Natural killer cell (primary cell): ENCODE measurements at places on chromosomes 1 and 21. TPM values are rescaled to one million over a fixed set of nuclear protein-coding genes. Genes with fewer than 3 reads are reported as not detected.

NR1I3 gene
- total RNA-seq: not detected

TRIM67 gene
- not detected for total RNA-seq

C1orf94 gene
- not detected for total RNA-seq

CFHR5 gene
- total RNA-seq: not detected

CA14 gene
- total RNA-seq: not detected

PADI2 gene
- total RNA-seq: 2.5 TPM

C1QC gene
- not detected for total RNA-seq

DFFA gene
- 17.5 TPM for total RNA-seq

KRTAP19-1 gene
- not detected for total RNA-seq

LDLRAD1 gene
- total RNA-seq: not detected

FGR gene
- total RNA-seq: 353 TPM

MMEL1 gene
- not detected for total RNA-seq

CELA3B gene
- total RNA-seq: not detected

ZNF670 gene
- total RNA-seq: 0.45 TPM

EDARADD gene
- total RNA-seq: 5.4 TPM

ADGRL2 gene
- total RNA-seq: not detected

OPRD1 gene
- not detected for total RNA-seq

CACHD1 gene
- total RNA-seq: not detected

MEX3A gene
- total RNA-seq: 0.14 TPM

PRKAA2 gene
- not detected for total RNA-seq

GRCh38 chr1:96424877-96425276 is 296.7 kb upstream of the PTBP2 start:
- DNase-seq: no peak

GRCh38 chr1:240455228-240455821 is 156.6 kb downstream of the GREM2 start:
- no peak for DNase-seq

DNA sequence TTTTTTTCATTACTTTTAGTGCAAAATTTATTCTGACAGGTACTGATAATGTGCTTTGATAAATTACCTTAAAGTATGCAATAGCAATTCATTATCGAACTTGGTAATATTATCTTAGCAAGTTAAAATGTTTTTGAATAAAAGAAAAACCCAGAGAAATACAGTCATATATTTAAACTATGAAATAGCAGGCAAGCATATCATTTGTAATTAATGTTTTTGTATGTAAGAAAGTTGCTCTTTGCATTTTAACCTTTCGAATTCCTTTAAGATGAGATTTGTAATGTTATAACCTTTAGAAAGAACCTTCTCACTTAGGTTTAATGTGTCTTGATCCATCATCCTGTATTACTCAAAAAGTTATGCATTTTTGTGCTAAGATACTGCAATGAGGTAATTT is 585.6 kb downstream of the PTBP2 start:
- no peak for DNase-seq

GRCh38 chr1:214384373-214385079 is 103.6 kb downstream of the SMYD2 start:
- no peak for DNase-seq

GRCh38 chr1:100795646-100795985 is 76.1 kb downstream of the VCAM1 start:
- DNase-seq: no peak

GRCh38 chr1:241225741-241226140 is 131.3 kb downstream of the RGS7 start:
- DNase-seq: no peak

DNA sequence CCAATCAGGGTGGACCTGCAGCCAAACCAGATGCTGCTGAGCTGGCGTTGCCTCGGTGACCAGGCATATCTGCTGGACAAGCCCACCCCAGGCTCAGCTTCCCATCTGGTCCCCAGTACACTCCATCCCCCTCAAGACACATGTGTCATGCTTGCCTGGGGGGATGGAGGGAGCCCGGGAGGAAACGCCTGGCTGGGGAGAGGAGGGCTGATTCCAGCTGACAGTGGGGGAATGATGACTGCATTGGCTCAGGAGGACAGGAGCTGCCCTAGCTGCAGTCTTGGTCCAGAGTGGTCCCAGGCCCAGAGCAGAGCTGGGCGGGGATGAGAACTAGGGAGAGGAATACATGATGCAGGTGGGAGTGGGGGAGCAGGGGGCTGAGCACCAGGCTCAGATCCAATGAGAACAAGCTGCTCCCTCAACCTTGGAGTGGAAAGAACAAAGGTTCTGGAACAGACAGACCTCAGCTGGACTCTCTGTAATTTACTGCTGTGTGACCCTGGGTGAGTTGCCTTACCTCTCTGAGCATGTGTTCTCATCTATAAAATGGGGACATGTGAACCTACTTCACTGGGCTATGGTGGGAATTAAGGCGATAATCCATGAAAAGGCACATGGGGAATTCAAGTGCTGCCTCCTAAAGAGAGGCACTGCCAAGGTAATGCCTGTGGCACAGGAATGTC is 23.1 kb upstream of the ECE1 start:
- no peak for DNase-seq

- DNase-seq: no peak
Measured at GRCh38 chr1:232600424-232601258, 29.3 kb downstream of the SIPA1L2 start.

DNA sequence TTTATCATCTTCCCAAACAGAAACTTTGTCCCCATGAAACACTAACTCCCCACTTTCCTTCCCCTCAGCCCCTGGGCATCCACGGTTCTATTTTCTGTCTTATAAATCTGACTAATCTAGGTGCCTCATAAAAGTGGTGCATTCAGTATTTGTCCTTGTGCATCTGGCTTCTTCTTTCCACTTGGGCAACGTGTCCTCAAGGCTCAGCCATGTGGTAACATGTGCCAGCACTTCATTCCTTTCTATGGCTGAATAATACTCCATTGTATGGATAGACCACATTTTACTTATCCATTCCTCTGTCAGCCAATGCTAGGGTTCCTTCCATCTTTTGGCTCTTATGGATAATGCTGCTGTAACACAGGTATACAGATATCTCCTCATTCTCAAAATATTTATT is 305.0 kb upstream of the RUNX1 start:
- DNase-seq: no peak

DNA sequence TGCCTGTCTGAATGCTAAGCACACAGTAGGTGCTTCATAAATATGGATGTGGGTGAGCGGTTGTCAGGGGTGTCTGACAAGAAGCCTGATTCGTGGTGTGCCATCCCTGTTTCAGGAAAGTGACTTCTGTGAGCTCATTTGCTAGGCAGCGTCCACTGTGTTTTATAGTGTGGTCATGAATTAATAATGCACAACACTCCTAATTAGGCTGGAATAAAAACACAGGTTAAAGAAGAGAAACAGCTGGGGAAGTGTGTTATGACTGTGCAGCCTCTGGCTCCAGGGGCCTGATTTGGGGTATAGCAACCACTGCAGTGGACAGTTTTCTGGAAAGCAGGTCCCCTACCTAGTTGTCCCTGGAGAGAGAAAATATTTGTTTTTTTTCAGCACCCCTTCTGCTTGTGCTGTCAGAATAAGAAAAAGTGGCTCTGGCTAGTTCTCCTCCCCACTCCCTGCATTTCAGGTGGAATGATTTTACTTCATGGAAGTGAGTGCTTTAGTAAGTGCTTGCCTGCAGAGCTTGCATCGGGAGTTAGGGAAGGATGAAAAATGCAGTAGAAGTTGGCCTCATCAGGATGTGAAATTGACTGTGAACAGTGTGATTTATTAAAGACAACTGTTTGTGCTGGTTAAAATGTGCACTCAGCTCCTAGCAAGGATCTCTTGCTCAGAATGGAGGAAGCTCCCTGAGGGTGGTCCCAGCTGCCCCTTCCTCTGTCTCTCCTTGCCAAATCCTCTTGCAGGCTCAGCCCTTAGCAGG is 333.8 kb downstream of the HHAT start:
- DNase-seq: no peak

- no peak for DNase-seq
Measured at GRCh38 chr1:243496187-243496646, 240.4 kb downstream of the SDCCAG8 start.

GRCh38 chr21:21046063-21046462 is 47.9 kb downstream of the NCAM2 start:
- DNase-seq: no peak

GRCh38 chr1:38563942-38564735 is 295.4 kb downstream of the RRAGC start:
- DNase-seq: no peak

- no peak for DNase-seq
Measured at GRCh38 chr1:150650193-150650592, 20.8 kb upstream of the ENSA start.

DNA sequence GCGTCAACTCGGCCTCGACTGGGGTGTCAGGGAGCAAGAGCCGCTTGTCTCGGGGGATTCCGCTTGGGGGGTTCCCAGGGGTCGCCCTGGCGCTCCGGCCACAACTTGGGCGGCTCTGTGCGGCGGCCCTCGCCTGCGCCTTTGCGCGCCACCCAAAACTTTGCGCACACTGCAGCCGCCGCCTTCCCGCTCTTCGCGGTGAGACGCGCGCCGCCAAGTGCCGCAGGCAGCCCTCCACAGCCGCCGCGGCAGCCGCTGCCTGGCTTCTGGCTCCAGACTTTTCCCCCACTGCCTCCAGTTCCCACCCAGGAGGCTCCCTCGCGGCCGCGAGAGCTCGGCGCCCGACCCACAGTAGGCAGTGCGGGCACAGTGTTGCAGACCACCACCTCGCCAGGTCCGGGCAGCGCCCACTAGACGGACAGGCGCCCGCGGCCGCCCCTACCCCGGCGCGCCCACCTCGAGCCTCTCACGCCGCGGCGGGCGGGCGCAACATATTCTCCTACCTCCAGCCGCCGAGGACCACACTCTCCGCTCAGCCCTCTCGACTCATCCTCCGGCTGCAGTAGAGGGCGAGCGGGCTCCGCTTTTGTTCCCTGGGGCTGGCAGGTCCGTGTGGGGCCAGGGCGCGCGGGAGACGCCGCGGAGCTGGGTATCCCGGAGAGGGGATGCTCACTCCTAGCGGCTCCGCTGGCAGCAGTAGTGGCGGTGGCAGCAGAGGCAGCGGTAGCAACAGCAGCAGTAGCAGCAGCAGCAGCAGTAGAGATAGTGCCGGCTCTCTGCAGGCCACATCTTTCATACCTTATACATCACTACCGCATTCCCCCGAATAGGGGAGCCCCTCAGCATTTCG is 296.6 kb downstream of the OMA1 start:
- no peak for DNase-seq

GRCh38 chr1:201059401-201059800 is 35.9 kb upstream of the KIF21B start:
- no peak for DNase-seq

DNA sequence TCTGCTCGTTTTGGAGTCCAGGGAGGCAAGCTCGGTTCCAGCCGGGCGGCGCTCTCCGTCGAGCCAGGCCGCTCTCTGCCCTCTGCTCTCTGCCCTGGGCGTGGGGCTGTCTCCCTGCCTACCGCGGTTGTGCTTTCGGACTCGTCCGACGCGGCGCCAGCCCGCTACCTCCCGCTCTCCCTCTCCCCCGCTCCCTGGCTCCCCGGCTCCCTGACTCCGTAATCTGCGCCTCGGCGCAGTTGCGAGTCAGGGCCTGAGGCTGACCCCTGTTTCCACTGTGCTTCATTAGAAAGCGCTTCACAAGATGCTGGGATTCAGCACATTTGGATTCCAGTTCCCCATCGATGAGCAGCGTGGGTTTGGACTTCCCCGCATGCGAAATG is 2.2 kb downstream of the SOX13 start:
- no peak for DNase-seq

DNA sequence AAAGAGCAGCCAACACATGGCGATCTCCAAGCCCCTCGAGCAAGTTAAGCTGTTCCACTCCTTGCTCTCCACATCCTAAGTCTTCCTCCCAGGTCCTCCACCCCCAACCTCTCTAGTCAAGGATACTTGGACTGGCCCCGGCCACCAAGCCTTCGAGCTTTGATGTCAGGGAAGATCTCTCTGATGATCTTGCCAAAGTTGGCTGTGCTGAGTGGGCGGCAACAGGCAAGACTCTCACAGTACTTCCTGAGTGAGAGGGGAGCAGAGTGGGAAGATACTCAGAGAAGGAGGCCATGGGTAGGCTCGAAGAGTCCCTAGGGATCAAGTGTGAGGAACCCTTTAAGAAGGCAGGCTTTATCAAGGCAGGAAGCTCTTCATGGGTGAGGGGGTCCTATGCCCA is 2.8 kb downstream of the RFX5 start:
- DNase-seq: no peak

DNA sequence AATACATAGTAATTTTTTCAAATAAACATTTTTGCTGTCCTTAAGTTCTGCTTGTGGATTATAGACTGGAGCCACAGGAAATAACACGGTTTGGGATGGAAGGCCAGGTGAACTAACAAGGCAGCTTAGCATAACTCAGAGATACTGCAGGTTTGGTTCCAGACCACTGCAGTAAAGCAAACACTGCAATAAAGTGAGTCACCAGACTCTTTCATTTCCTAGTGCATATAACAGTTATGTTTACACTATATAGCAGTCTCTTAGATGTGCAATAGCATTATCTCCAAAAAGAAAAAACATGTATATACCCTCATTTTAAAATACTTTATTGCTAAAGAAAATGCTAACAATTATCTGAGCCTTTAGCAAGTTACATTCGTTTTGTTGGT is 22.0 kb downstream of the LRRC42 start:
- no peak for DNase-seq

DNA sequence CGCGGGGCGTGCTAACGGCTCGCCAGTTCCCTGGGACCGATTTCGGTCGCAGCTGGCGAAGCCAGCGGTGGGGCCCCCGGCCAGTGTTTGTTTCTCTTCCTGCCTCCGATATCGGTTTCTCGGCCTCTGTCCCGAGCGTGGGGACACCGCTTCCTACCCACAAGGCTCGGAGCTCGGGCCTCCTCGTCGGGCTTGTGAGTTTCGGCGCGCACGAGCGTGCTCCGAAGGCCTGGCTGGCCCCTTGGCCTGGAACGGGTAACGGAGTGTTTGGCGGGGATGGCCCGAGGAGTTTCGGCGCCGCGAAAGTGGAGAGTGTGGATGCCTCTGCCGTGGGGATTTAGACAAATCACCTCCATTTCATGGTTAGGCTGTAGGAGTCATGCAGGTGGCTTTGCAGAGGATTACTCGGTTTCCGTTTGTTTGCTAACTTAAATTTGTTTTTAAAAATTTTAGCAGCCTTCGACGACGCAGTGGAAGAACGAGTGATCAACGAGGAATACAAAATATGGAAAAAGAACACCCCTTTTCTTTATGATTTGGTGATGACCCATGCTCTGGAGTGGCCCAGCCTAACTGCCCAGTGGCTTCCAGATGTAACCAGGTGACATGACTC is 559 bp downstream of the RBBP4 start:
- DNase-seq: no peak

DNA sequence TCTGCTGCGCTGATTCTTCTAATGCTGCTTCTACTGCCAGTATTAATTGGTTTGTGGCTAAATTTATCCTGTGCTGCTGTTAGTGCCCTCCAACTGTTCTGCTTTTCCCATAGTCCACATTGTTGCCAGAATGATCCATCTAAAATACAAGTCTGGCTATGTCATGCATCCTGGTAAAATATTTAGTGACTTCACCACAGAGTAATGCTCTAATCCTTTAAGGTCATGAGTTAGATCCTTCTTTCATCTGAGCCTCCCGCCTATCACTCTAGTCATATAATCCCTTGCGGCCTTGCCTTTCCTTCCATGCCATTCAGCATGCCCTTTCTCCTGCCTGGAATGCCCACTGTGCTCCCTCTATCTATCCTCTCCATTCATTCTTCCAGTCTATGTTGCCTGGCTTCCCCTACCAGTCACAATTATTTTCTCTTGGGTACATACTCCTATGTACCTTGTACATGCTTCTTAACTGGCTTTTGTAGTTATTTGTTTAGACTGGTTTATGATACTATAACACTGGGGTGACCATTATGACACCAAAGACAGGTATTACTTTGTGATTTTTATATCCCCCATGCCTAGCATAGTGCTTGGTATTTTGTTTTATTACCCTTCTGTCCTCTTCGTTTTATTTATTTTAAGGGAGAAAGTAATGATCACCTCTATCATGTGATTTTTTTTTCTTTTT is 144.0 kb downstream of the MAGI3 start:
- no peak for DNase-seq
